ENCODE measurements at places on chromosomes 6 and 20.

DNA sequence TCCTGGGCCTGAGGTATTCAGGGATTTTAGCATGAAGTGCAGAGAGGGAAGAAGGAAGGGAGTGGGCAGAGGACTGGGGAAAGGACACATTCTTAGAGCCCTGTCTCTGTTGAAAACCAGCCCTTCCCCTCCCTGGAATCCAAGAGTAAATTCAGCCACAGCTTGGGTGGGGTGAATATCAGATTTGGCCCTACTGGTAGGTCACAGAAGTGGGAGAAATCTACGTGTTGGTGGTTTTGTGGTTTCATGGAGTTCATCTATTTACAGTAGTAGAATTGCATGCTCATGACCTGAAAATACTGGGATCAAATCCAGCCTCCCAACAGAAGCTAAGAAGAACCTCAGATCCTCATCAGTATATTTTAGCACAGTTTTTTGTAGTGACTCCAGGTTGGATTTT lies 404.4 kb downstream of the BMP2 start:
- peak; percentile 27 for DNase-seq

DNA sequence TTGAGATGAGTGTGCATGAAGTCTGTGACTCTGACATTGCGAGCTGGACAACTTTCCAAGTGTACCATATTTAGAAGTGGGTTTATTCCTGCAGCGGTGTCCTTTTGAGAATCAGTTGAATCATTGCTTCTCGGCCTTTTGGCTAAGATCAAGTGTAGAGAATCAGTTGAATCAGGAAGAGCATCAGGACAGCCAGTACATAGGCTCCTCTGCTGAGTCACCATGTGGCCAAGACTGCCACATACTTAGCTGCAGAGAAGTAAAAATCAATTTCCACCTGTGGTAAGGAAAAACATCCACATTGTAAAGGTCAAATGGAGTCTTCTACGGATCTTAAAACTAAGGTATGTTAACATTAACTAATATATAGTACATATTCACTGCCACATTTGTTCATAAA lies 428.4 kb upstream of the MARCKS start:
- DNase-seq = no peak

- peak; percentile 65 for DNase-seq
Measured at GRCh38 chr20:47493175-47493962, 8.3 kb upstream of the NCOA3 start.

GRCh38 chr6:135224037-135224647 lies 43.0 kb downstream of the MYB start:
- no peak for DNase-seq

- DNase-seq = no peak
Measured at GRCh38 chr6:134114918-134115714, 62.7 kb upstream of the SLC2A12 start.

DNA sequence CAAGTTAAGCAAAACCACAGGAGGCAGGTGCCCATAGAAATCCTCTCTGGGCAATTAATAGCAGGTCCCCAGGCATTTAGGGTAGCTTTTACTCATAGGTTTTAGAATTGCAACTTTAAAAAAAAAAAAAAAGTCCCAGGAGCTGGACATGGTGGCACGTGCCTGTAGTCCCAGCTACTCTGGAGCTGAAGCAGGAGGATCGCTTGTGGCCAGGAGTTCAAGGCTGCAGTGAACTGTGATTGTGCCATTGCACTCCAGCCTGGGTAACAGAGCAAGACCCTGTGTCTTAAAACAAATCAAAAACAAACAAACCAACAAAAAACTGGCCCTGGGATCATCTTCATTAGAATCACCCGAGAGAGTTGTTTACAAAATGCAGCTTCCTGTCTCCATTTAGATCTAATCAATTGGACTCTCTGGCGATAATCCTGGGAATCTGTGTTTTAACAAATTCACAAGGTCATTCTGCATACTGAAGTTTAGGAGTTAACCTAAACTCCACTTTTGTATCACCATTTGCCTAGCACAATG lies 131.8 kb upstream of the AKAP12 start:
- DNase-seq = no peak

DNA sequence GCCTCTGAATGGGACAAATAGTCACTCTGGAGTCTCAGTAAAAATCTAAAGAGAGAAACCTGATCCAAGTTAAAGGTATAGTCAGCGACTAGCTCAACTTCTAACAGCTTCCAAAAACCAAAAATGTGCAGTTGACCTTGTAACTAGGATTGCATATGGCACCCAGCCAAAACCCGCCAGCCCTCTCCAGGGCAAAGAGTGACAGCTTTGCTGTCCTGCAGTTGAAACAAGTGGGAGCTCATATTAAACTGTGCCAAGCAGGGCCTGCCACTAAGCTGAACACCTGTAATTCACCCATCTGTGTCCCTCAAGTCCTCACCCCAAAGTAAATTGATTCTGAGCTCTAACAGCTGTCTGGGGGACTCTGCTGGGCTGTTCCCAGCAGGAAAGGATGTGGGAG lies 695.3 kb downstream of the MAFB start:
- DNase-seq = no peak

DNA sequence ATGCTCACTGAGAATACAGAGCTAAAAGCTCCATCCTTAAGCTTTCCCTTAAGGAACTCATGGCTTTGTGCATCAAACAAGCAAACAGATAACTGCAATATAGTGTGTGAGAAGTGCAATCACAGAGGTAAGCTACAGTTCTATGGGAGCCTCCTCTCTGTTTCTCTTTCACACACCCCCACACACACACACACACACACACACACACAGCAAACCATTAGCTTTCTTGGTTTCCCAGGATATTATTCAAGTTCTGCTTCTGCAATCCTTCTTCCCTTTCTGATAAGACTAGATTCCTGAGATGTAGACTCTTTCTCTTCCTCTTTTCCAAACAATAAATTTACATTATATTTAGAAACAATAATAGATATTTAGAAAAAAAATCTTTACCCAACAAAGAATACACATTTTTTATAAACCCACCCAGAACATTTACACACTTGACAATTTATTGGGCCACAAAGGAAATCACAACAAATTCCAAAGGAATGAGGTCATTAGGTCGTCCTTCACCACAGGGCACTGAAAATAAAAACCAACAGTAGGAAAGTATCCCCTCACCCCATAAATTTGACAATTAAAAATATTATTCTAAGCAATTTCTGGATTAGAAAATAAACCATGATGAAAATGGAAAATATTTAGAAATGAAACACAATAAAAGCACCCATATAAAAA lies 9.3 kb upstream of the GFOD1 start:
- no peak for DNase-seq

DNA sequence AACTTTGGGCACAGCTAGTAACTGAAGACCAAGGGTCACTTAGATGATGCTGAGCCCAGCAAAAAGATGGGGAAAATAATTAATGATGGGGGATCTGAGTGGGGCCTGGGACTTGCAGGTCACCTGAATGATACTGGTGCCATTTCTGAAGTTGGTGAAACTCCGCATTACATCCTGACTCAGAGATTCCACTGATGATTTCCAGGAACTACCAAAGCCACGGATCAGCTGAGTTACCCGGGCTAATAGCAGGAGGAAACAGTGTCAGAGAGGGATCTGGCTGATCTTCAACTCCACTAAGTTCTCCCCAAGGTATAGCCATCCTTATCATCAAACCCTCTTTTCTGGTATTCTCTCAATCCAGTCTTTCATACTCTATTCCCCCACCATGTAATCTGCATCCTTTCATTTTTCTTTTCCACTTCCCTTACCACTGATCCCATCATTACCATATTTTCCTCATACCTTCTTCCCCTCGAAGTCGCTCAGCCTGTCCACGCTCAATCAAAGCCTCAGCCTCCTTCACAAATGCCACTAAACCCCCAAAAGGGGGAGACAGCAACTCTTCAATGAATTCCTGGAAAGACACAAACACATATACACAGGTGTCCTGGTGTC lies 20.2 kb downstream of the VPS52 start:
- DNase-seq = no peak

- no peak for DNase-seq
Measured at GRCh38 chr20:17357238-17357637, 130.4 kb downstream of the PCSK2 start.

GRCh38 chr6:33894438-33894837 lies 90.6 kb upstream of the MLN start:
- no peak for DNase-seq

DNA sequence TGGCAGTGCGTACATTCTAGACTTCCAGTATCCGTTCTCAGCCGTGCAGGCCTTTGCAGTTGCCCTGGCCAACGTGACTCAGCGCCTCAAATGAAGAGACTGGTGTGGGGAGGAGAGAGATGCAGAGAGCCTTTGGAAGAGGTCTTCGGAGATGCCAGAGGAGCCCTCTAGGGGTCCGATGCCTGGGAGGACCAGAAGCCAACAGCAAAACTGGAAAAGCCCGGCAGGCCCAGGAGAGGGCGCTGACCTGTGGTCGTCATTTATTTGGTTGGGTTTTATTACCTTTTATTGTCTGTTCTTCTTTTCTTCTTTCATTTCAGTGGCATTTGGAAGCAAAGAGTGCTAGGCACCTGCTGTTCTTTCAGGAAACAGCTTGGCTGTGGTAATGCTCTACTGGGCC lies 53.3 kb upstream of the TMEM181 start:
- DNase-seq = no peak

- DNase-seq = no peak
Measured at GRCh38 chr20:826695-827323, 6.7 kb upstream of the FAM110A start.

- DNase-seq = peak; percentile 15
Measured at GRCh38 chr20:32444474-32445220, 86.5 kb downstream of the ASXL1 start.

DNA sequence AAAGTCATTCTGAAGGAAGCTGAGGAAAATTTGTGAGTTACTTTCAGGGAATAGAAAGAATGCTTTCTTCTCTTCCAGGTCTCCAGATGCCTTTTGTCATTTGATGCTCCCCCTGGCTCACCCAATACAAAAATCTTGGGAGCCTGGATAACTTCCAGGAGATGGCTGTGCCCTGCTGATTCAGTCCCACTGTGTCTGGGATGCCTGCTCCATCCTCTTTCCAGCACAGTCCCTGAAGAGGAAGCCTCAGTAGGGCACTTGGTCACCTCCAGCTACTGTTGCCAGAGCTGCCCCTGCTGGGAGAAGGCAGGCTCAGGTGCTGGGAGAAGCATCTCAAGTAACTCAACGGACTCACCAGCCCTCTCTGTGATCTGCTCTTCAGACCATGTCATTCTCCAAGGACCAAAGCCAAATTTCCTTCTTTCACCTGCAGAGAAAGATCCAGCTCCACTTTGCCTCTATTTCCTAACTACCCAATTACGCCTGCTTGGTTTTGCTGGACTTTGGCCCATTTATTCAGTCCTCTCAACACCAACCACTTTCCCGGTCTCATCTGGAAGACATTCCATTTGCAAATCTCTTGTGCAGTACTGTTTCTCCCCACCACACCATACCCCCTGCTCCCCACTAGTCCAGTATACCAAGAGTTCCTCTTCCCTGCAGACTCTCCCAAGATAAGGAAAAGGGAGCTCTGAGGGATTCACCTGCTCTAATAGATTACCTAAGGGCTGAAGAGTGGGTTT lies 53.3 kb downstream of the SLC23A2 start:
- DNase-seq = no peak

DNA sequence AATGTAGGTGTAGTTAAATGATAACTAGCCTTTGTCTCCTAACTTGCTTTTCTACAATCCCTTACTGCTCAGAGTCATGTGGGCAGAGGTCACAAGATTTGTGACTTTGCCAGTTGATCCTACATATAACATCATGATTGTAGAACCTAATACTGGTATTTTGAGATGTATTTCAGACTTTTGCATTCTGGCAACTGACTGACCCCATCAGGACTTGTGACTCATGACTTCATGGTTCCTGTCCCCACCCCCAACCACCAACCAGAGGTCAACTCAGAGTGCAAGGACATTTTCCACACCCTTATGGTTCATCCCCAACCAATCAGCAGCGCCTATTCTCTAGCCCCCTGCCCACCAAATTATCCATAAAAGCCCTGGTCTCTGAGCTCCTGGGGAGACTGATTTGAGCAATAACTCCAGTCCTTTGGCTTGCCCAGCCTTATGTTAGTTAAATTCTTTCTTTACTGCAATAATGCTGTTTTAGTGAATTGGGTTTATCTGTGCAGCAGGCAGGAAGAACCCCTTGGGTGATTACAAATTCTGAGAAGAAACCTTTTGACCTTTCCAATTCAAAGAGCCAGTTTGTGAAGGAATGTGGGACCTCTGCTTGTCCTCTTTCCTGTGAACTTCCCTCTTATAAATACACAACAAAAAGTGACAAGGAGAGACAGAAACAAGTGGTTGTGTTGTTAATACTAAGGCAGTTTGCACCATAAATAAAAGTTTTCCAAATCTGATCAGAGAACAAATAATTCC lies 588.7 kb downstream of the UTRN start:
- no peak for DNase-seq

GRCh38 chr6:98847779-98848538 lies 13.6 kb downstream of the POU3F2 start:
- DNase-seq = no peak

DNA sequence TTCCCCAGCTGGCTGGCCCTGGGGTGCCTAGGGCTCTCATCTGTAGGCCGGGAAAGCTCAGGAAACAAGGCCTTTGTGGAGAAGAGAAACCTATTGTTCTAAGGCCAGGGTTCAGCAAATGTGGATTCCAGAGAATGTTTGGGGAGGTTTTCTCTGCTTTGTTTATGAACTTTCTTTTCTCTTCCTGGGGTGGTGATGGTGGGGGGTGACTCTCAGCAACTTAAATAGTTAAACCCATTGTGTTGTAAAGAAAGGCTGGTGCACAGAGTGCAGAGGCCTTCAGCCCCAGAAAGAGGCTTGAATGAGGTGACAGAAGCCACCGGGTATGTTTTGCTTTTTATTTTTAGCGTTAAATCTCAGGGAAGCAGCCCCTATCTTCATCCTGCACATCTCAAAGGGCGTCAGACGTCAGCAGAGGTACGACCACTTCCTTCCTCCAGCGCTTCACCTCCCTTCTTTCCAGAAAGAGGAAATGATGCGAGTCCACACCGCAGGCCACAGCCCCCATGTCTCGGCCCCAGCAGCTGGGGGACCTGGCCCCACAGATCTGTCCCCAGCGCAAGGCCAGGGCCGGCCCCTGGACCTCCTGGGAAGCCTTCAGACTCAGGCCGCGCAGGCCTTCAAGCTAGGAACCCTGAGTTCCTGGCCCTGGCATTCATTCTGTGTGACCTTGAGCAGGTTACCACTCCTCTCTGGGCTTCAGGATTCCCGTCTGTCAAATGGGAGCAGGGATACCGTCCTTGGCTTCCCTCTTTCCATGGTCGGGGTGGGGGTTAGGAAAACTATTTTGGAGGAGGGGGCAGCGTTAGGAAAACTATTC lies 605 bp upstream of the PPP1R16B start:
- DNase-seq = no peak

GRCh38 chr6:96015518-96016333 lies at the start of gene FUT9:
Gene FUT9, plus strand, starts transcription at chr6:96015974. Its CDS starts 187,182 bp downstream, at chr6:96203156.
- DNase-seq = no peak

DNA sequence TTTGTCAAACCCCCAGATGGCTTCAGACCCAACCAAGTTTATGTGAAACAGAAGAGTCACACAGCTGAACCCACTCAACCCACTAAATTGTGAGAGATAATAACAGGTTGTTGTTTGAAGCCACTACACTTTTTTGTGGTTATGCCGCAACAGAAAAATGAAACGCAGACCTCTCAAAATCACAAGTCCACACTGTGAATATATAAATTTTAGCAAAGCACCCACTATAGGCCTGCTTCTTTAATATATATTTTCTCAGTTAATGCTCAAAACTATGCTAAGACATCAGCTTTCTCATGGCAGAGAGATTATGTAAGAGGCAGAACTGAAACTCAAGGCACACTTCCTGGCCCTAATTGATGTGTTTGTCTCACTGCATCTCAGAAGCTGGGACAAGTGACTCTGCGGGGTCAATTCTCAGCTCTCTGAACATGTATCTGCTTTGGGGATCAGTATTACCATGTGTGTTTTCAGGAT lies 27.7 kb downstream of the MAP3K5 start:
- no peak for DNase-seq

GRCh38 chr6:73734832-73735453 lies 38.9 kb downstream of the CD109 start:
- no peak for DNase-seq

Measured in foreskin keratinocyte (primary cell).